ENCODE measurements at places on chromosomes 6 and 20.

DNA sequence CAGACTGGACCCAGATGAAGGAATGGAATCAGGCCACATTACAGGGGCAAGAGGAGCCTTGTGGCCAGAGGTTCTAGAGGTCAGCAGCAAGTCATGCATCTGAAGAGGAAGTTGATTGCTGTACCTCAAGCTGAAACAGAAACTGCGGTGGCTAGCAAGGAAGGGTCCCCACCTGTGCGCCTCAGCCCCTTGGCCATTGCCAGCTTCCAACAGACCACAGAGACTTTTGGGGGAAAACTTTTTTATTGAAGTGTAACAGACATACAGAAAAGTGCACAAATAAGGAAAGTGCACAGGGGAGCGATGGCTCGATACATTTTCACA is 26.8 kb upstream of the SLC9A8 start:
- no peak for DNase-seq

DNA sequence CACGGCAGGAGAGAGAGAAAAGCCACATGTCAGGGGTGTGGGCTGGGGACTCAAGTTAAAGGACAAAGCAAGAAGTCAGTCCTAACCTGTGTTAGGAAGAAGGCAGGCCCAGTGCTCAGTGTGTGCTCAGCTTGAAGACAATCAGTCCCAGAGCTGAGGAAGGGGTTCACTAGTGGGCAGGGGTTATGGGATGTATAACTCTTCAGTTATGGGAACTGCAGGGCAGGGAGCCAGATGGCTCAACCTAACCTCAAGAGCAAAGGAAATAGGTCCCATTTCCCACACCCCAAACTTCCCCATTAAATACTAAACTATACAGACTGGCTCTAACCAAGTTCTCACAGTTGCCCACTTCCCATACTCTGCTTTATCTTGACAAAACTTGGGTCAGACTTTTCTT is 7.4 kb upstream of the SSTR4 start:
- no peak for DNase-seq

- no peak for DNase-seq
Measured at GRCh38 chr20:3223651-3223993, 14.3 kb downstream of the ITPA start.

DNA sequence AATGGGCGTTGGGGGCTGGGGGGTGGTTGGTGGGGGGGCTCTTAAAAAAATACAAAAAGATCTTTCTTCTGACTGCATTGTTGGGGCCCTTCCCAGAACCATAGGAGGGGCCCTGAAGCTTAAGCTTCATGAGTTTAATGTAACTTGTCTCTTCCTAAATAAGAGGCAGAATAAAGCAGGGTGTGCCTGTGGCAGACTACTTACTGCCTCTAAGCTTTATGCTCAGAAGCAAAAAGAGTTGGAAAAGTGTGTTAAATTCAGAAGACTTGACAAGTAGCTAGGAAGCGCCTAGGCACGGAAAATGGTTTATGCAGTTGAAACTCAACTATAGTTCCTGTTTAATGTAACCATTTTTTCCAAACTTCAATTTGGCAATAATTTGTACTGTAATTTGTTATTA is 44.5 kb downstream of the TIAM2 start:
- DNase-seq, result no peak

DNA sequence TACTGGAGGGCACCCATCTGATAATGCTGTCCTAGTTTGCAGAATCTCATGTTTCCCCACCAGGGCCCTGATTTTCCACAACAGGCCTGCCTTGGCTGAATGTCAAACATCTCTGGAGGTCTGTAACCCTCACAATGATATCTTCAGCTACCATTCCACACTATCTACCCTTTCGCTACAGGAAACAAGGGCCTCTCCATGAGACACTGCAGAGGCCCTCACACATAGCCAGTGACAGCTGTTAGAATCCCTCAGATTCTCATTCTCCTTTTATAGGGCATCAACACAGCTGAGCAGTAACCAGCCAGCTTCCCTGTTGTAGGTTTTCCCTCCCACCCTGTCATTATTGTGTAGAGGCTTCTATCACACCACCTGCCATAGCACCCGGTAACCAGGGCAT is 29.6 kb upstream of the MICB start:
- no peak for DNase-seq

- DNase-seq, result peak; percentile 47
Measured at GRCh38 chr6:29627755-29628418, 5.1 kb downstream of the GABBR1 start.

DNA sequence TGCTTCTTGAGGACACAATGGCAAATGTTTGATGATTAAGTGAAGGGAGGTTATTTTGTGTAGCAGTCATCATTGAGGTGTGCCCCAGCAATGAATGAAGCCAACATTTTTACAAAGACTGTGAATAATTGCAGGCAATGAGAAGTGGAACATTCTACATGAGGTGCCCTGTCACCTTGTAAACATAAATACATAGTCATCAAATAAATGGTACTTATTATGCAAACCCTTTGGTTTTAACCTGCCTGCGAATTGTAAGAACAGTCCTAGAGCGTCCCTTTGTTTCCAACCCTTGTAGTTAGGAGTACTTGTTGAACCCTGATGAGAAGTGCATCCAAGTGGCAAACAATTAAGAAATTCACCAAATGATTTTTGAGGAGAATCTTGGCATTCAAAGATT is 7.1 kb upstream of the KIZ start:
- DNase-seq, result no peak

- no peak for DNase-seq
Measured at GRCh38 chr6:39239527-39240154, 10.4 kb upstream of the KCNK5 start.

DNA sequence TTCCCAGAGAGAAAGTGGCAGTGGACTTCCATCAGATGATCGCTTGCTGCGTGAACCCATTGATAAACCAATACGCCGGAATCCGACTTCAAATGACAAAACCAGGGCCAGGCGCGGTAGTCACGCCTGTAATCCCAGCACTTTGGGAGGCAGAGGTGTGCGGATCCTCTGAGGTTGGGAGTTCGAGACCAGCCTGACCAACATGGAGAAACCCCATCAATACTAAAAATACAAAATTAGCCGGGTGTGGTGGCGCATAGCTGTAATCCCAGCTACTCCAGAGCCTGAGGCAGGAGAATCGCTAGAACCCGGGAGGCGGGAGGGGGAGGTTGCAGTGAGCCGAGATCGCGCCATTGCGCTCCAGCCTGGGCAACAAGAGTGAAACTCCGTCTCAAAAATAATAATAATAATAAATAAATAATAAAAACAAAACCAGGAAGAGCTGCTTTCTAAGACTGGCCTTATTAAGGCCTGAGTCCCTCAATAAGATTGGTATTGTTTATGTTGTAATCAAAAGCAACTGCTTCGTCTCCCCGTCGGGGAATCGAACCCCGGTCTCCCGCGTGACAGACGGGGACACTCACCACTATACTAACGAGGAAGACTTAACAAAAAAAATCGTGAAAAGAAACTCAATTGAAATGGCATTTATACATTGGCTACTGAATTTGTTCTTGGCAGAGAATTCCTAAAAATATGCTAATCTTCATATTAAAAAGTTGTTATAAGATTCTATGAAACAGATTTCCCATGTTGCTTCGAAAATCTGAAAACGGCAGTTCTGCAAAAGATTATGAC is 110.2 kb upstream of the ZNF184 start:
- no peak for DNase-seq

DNA sequence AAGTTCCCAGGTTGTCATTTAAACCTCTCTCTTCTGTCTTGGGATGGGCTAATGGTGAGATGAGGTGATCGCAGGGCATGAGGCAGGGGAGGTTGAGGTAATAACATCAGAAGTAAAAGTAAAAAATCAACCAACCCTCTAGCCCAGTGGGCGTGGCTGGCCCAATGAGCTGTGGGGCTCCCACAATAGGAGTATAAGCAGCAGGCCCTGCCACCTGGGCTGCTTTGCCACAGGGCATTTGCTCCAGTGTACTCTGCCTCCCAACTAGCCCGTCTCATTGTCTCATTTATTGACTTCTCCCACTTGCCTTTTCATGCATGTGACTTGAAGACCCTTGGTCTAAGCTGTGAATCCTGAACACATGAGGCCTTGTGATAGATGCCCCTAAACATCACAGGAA is 62.8 kb downstream of the PHACTR3 start:
- no peak for DNase-seq

- DNase-seq, result no peak
Measured at GRCh38 chr6:139099984-139100383, 34.9 kb upstream of the HECA start.

- DNase-seq, result no peak
Measured at GRCh38 chr20:53972179-53972578, 98.2 kb downstream of the BCAS1 start.

DNA sequence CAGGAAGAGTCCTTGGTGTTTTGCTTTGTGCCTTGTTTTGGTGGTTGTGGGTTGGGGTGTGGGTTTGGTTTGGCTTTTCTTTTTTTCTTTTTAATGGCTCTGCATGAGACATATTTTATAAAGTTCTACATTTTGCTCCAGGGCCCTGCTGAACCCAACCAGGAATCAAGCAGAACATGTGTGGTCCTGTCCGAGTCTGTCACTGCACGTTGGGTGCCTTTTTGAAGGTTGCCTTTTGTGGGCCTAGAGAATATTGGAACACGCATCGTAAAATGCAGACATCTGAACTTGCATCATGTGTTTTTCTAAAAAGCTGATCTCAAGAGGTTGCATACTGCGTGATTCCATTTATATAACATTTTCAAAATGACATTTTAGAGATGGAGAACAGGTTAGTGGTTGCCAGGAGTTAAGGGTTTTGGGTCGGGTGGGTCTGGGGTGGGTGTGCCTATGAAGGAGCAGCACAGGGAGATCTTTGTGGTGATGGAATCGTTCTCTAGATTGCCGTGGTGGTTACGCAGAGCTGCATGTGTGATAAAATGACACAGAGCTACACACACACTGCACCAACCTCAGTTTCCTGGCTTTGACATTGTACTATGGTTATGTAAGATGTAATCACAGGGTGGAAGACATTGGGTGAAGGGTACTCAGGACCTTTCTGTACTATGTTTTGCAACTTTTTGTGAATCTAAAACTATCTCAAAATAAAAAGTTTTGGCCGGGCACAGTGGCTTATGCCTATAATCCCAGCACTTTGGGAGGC is 80.2 kb downstream of the EYA2 start:
- DNase-seq, result no peak

GRCh38 chr6:132811276-132811675 is 3.1 kb upstream of the RPS12 start:
- no peak for DNase-seq

DNA sequence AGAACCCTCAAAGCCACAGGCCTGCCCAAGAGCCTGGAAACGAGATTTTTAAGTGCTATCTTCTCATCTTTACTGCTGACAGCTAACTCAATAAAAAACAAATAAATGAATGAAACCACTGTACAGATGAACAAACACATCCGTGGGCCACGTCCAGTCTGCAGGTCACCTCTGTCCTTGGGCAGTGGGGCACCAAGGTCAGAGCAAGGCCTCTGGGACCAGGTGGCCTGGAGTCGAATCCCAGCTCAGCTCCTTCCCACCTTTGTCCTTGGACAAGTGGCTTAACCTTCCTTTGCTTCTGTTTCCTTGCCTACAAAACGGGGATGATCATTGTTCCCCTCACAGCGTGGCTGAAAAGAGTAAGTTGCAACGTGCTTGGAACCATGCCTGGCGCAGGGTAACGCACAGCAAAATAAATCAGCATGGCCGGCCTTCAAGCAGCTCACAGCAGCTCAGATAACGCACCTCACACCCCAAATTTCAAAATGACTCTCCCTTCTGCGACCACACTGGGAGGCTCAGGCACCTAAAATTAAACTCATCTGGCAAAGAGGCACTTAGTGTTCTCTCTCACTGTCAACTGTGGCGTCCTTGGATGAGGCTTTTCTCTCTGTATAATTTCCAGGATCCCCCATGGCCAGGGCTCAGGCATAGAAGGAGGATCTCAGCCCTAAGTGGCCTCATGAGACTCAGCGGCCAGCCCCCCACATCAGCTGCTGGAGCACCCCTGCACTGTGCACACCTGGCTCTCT is 35.7 kb downstream of the RRBP1 start:
- no peak for DNase-seq

DNA sequence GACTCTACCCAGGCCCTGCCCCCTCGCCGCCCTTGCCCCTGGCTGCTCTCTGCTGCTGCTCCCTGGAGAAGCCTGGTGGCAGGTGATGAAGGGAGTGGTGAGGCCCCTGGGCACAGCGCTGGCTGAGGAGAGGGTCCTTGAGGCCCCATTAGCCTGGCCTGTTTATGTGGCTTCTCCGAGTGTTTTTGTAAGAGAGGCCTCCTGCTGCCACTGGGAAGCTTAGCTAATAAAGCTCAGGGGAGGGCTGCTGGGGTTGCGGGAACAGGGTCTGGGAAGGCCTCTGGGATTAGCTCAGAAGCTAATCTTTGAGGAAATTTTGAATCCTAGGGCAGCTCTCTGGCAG is 15.5 kb downstream of the EBF4 start:
- DNase-seq, result no peak

DNA sequence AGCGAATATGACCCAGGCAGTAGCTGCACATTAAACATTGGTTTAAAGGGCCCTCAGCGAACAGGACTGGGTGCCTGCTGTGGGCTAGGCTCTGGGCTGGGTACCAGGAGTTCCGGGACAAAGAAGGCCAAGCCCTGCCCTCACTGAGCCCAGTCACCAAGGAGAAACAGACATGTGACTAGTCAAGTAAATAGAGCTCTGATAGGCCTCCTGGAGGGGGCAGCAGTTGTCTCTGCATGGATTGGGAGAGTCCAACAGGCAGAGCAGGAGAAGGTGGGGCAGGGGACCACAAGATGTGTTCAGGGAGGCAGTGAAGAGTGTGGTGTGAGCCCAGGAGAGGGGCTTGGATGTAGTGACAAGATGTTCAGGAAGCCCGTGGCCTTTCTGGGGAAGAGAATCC is 3.1 kb downstream of the HM13 start:
- DNase-seq, result no peak

- DNase-seq, result no peak
Measured at GRCh38 chr6:139903411-139904157, 529.1 kb upstream of the CITED2 start.

- DNase-seq, result no peak
Measured at GRCh38 chr6:157535340-157536222, 154.6 kb downstream of the ZDHHC14 start.

DNA sequence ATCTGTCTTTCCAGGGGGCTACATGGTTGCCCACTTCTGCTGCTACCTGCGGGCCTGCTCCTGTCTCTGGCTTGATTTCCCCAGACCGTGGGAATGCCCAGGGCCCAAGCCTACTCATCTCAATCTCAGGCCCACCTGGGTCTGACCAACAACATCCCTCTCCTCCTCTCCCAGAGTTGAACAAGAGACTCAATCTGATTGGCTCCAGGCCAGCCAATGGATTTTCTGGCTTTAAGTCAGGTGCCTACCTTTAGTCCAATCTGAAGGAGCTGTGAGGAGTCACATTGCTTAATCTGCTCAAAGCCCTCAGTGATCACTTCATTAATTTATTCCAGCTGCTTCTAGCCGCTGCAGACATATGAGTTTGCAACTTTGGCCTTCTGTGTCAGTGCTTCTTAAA is 162.4 kb upstream of the KCNG1 start:
- DNase-seq, result no peak

- DNase-seq, result no peak
Measured at GRCh38 chr6:123589317-123589716, 47.4 kb downstream of the TRDN start.

DNA sequence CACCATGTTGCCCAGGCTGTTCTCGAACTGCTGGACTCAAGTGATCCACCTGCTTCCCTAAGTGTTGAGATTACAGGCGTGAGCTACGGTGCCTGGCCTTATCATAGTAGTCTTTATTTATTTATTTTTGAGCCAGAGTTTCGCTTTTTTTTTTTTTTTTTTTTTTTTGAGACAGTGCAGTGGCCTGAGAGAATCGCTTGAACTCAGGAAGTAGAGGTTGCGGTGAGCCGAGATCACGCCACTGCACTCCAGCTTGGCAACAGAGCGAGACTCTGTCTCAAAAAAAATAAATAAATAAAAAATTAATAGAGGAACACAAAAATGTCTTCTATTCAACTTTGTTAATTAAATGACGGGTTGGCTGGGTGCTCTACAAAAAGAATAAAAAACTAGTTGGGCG is 12.9 kb downstream of the MAPRE1 start:
- DNase-seq, result no peak

Measured in T-cell (primary cell).